ENCODE measurements at places on chromosomes 2 and 18.

DNA sequence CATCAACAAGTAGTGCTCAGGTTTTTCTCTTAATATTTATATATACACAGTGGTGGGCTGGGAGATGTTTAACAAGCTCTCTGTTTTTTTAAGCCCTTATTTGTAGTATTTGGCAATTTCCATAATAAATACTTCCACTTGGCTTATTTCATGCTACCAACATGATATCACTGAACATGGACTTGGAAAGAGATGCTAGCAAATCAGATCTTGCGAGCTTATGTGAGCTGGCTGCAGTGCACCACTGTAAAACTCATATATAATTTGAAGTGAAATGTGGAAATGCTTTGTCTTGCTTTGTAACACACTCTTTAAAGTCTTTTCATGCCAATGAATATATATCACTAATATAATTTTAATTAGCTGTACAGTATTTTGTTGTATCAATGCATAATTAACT lies 155.7 kb downstream of the ALK start:
- DNase-seq, result no peak

- DNase-seq, result no peak
Measured at GRCh38 chr18:57916684-57917083, 113.6 kb upstream of the ATP8B1 start.

- no peak for DNase-seq
Measured at GRCh38 chr2:60500861-60501260, 52.6 kb downstream of the BCL11A start.

- no peak for DNase-seq
Measured at GRCh38 chr2:120767486-120768005, 31.9 kb downstream of the GLI2 start.

DNA sequence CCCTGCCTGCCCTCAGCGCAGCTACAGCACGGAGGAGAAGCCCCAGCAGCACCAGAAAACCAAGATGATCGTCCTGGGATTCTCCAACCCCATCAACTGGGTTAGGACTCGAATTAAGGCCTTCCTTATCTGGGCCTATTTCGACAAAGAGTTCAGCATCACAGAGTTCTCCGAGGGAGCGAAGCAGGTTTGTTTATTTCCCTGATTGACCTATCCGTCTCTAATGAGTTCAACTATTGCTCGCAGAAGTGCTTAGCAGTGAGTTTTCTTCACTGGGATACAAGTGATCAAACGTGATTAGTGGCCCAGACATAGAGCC lies 639 bp downstream of the MAIP1 start:
- no peak for DNase-seq

DNA sequence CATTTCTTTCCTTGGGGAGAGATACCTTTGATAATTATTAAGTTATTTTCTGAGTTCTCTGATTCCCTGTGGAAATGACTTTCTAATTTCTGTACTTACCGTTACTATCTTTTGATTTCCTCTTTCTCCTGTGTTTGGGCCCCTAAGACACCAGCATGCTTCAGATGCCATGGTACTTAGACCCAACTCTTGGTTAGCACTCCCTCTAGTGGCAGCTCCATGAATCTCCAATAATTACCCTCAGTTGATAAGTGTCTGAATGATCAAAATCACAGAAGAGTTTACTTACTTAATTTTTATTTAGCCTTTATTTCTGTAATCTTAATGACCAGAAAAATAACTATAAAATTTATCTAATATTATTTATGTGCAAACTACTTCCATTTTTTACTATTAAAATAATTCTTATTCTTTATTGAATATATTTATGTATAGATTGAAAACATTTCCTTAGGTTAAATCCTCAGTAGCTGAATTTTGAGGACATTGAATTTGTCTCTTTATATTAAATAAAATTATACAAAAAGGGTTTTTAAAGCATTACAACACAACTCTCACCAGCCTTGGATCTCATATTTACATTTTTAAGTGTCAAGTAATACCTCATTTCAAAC lies 300.4 kb downstream of the KCNS3 start:
- no peak for DNase-seq
